ENCODE measurements at places on chromosomes 4 and X. TPM values are rescaled to one million over a fixed set of nuclear protein-coding genes. Genes with fewer than 3 reads are reported as not detected.

Gene NUDT11
- total RNA-seq = 1.2 TPM

Gene SHROOM2
- total RNA-seq = 17.5 TPM

Gene NXF2B
- not detected for total RNA-seq

Gene MGAT4D
- total RNA-seq = not detected

Gene NPY2R
- not detected for total RNA-seq

Gene BEND2
- not detected for total RNA-seq

Gene SLC7A11
- total RNA-seq = 19.2 TPM

Gene EMCN
- total RNA-seq = 61.7 TPM

- DNase-seq = no peak
Observed at GRCh38 chrX:133190877-133191738, 27.0 kb downstream of the TFDP3 start.

GRCh38 chr4:163191999-163192398 lies 25.3 kb upstream of the NAF1 start:
- no peak for DNase-seq

GRCh38 chrX:101408532-101408841 lies 465 bp downstream of the HNRNPH2 start:
- no peak for DNase-seq

GRCh38 chr4:113636877-113637276 lies 124.7 kb downstream of the CAMK2D start:
- no peak for DNase-seq

DNA sequence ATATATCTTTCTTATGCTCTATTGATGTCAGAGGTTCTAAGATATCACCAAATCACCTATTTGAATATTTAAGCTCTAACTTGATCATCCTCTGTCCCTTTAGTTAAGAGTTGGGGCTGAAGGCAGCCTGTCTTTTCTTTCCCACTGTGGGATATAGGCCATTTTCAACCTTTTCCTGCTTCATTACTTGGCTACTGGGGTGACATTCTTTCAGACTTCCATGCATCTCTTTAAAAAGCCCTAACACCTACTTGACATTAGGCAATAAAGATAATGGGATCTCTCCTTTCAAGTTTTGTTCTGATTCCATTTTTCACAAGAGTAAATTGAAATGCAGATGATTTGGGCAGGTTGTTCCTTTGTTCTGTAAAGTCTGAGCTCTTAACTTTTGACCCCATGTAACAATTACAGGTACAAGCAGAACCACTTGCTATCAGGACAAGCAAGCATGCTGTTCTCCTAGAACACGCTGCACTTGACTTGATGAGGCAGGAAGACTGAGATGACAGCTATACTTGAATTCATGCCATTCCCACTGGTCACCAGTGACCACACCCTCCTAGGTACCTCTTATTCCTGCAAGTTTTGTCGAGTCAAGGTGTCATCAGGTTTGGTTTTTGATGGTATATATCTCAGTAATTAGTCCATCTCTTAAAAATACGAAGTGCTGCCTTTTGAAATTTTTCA lies 18.2 kb downstream of the HOPX start:
- no peak for DNase-seq

DNA sequence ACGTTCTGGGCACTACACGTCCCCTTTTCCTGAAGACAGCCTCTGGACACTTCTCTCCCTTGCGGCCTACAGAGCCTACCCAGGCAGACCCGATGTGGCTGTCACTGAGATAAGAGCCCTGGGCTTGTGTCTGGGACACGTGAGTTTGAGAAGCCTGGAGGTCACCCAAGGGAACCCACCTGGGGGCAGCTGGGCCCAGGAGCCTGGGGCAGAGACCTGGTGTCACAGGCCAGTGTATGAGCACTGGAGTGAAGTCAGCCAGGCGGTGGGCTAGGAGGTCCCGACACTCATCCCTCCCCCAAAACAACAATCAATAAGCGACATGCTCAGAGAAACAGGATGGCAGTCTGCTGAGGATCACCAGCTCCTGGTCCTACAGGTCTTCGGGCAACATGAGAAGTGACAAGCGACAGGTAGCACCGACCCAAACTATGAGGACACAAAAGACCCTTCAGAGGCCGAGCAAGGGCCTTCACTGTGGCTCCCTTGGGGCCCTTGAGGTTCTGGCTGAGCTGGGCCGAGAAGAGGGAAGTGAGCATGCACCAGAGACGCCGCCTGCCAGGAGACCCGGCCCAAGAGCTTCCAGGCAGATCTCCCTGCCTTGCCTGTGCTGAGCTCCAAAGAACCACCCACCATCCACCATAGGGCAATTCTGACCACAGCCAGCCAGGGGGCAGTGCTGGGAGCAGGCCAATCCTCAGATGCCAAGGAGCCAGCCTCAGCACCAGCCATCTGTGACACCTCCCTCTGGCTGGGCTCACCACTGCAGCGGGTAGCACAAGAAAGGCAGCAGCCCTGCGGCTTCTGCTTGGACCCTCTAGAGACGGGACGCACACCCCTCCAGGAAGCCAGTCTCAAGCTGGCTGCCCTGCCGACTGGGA lies 11.0 kb upstream of the DUSP9 start:
- no peak for DNase-seq

DNA sequence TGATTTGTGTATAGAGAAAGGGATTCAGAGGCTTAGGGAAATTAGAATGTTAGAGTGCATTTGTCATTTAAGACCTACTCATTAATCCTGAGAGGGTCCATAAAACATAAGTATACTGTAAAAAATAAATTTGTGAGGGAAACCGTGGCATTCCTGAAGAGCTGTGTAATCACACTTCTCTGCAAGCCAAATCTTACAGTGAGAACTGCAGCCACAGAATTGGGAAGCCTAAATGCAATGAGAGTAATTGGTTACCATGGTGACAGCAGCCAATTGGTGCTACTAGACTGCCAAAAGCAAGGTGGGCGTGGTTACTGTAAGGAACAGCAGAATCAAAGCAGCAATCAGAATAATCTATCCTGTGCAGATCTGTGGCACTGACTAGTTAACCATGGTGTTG lies 345.2 kb upstream of the GRID2 start:
- no peak for DNase-seq

DNA sequence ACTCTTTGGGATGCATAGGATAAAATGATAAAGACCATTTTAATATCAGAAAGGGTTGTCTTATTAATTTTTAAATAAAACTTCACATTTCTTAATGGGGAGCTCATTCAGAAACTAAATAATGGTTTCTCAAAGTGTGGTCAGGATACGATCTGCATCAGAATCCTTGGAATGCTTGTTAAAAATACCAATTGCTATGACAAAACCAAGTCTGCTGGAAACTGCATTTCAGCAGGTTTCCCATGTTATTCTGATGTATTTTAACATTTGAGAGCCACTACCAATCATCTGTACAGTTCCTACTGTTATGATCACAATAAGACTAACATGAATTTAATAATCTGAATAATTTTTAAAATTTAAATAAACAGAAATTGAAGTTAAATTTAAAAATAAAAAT lies 115.1 kb downstream of the SOWAHB start:
- DNase-seq = no peak

DNA sequence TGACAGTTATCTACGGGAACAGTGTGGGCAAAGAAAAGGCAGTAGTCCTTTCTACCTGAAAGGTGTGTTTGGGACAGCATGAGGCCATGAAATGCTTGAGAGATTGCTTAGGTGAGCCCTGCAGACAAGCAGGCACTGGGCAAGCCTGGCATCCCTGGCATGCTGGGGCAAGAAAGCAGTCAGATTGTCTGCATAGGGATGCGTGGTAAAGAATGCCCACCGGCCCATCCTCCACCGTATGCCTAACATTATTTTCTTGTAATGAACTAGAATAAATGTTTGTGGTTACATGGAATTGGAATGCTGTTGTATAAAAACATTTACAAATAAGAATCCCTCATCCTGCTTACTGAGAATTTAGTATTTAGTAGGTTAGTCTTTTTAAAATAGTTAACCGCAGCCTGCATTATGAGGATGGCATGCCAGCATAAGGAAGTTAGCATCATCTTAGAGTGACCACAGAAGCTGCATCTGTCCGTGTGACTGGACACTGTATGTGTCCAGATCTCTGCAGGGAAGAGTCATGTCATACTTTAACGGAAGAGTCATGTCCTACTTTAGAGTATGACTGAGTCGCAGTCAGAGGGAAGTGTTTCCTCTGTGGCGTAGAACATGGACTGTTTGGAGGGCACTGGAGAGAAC lies 18.9 kb downstream of the ZBTB49 start:
- DNase-seq = peak; percentile 23

DNA sequence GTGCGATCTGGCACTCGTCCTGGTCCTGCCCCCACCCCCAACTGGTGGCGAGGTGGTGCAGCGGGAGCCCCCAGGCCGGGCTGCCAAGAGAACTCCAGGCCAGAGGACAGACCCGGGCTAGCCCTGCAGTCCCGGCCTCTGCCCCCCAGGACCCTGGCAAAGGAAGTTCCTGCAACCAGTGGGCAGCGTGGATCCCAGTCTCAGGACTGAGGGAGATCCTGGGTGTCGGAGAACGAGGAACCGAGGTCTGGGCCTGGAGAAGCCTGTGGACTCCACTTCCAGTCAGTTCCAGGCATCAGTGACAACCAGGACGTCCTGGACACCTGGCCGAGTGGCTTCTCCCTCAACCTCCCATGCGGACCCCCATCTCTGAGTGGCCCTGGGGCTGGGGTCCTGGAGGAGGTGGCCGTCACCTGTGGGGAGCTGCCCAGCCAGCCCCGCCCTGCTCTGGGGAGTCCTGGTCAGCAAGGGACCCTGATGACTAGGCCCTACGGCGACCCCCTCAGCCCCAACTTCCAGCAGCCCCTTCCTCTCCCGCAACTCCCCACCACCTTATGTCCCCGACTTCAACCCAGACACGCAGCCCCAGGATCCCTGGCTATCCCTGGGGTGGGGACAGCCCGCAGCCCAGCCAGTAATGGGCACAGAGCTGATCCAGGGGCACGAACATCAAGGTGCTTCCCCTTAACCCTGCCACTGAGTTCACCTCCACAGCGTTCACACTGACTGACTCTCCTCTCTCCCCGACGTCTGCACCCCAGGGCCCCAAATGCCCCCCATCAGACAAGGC lies 53.7 kb upstream of the NKX1-1 start:
- no peak for DNase-seq

DNA sequence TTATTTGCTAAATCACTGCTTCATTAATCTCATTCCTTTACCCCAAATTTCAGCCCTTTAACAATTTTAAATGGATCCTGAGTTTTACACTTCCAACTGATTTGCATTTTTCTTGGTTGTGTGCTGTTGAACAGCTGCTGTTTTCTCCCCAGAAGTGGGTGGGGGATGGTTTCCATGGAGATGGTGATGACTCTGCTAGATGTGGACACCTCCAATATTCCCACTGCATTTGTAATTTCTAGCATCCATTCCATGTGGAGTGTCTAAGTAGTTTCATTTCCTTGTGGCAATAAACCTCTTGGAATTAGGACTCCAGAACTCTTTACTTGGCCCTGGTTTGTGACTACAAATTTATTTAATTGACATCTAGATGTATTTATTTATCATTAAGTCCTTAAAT lies 330.4 kb downstream of the GBA3 start:
- DNase-seq = no peak

GRCh38 chr4:176034499-176034898 lies 31.1 kb upstream of the WDR17 start:
- DNase-seq = no peak

DNA sequence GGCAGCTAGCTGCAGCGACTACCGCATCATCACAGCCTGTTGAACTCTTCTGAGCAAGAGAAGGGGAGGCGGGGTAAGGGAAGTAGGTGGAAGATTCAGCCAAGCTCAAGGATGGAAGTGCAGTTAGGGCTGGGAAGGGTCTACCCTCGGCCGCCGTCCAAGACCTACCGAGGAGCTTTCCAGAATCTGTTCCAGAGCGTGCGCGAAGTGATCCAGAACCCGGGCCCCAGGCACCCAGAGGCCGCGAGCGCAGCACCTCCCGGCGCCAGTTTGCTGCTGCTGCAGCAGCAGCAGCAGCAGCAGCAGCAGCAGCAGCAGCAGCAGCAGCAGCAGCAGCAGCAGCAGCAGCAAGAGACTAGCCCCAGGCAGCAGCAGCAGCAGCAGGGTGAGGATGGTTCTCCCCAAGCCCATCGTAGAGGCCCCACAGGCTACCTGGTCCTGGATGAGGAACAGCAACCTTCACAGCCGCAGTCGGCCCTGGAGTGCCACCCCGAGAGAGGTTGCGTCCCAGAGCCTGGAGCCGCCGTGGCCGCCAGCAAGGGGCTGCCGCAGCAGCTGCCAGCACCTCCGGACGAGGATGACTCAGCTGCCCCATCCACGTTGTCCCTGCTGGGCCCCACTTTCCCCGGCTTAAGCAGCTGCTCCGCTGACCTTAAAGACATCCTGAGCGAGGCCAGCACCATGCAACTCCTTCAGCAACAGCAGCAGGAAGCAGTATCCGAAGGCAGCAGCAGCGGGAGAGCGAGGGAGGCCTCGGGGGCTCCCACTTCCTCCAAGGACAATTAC lies 1.4 kb downstream of the AR start:
- DNase-seq = no peak

DNA sequence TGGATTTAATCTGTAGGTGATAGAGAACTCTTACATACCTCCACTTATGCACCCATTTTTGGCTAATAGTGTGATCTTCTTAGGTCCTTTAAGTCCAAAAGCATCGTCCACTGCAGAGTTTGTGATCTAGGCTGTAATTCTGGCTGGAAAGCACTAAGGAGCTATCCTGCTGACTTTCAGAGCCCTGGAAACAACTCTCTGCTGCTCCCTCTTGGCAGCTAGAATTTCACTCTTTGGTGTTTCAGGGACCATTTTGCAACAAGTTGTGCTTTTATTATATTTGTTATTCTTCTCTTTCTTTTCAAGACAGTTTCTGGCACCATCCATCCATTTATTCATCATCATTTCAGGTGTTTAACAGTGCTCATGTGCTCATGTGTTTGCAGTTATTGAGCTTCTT lies 130.0 kb downstream of the RBM46 start:
- no peak for DNase-seq

- DNase-seq = no peak
Observed at GRCh38 chr4:31059753-31060522, 339.8 kb downstream of the PCDH7 start.

DNA sequence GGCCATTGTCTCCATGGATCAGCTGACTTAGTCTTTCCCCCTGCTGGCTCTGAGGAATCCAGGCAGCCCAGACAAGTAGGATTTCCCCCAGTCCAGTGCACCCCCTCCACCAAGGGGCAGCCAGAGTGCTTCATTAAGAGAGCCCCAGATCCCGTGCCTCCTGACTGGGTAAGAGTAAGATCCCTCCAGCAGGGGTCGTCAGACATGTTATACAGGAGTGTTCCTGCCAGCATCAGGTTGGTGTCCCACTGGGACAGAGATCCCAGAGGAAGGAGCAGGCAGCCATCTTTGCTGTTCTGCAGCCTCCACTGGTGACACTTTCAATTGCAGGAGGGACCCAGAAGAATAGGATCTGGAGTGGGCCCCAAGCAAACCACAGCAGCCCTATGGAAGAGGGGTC lies 29.0 kb upstream of the INPP4B start:
- DNase-seq = no peak

DNA sequence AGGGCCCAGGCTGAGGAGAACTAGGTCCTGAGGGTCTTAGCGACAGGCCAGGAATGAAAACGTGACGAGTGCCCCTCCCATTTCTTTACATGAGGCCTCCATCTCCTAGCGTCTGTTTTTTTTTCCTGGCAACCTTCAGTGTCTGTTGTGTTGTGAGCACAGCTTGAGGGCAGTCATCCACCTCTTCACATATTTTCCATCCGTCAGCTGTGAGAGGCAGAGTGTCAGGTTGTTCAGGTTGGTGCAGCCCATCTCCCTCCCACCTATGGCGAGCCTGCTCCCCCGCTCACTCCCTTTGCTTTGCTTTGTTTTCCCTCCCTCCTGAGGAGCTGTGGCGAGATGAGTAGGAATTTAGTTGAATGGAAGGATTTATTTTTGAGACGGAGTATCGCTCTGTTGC lies 51.7 kb upstream of the CHRNA9 start:
- DNase-seq = no peak

Measured in ureter (tissue), 1 donor.